Activated naive CD4-positive, alpha-beta T cell treated with Interleukin-2 at 50 U/mL for 16 hours (primary cell): ENCODE measurements at places on chromosomes 2 and 18.
A peak's percentile ranks its signal among the peaks of the same experiment; 100 is the strongest.

GRCh38 chr18:3388323-3388722, 61.6 kb upstream of the TGIF1 start:
- DNase-seq, result no peak

DNA sequence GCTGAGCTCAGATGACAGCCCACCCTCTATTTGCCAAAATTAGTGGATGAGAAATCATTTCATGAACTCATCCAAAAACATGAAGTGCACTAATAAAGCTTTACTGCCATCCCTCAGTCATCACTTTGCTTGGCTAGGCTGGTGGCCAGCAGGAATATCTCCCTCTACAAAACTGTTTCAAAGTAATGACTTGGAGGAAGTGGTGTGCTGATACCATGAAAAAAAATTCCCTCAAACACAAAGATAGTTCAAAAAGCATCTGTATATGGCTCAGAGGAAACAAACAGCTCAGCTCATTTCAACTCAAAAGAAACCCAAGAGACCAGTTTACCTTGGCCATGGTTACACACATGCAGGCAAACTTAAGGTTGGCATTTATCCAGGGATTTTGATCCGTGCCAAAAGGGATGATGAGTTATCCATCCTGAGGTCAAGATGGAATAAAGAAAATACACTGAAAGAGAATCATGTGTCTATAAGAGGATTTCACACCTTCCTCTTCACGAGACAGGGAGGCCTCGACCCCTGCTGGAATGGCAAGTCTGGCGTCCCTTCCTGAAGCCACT, 18.4 kb upstream of the WIPF1 start:
- DNase-seq, result no peak

GRCh38 chr2:65291216-65292105, 63.8 kb downstream of the ACTR2 start:
- no peak for DNase-seq

DNA sequence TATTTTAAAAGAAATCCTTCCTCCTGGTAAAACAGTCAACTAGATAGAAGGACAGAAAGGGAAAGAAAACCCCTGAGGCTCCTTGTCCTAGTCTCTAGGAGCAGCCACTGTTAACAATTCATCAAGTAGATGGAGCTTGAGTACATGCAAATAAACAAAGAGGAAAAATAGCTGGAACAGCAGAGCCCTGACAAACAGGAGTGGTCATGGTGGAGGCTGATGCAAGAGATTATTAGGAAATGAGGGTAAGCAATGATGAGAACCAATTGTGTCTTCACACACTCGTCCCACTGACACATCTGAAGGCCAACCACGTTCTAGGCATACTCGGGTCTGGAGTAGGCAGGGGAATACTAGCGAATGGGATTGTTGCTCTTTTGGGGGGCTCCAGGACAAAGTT, 9.2 kb downstream of the DLGAP1 start:
- no peak for DNase-seq

- no peak for DNase-seq
These were observed 62.8 kb downstream of the ICA1L start for GRCh38 chr2:202808754-202809153.

DNA sequence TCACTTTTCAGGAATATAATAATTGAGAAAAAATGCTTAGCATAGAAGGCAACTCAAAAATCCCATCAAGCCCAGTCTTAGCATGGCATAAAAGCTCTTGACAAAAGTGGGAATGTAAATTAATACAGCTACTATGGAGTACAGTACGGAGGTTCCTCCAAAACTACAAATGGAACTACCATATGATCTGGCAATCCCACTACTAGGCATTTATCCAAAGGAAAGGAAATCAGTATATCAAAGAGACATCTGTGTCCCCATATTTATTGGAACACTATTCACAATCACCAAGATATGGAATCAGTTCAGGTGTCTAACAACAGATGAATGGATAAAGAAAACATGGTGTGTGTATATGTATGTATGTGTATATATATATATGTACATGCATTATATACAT, 28.8 kb downstream of the ITGAV start:
- DNase-seq, result no peak

- DNase-seq, result no peak
These were observed 87.9 kb downstream of the ZNF804A start for GRCh38 chr2:184685999-184686841.

- DNase-seq, result peak; percentile 36
These were observed 1.6 kb downstream of the CRIM1 start for GRCh38 chr2:36356990-36357846.

DNA sequence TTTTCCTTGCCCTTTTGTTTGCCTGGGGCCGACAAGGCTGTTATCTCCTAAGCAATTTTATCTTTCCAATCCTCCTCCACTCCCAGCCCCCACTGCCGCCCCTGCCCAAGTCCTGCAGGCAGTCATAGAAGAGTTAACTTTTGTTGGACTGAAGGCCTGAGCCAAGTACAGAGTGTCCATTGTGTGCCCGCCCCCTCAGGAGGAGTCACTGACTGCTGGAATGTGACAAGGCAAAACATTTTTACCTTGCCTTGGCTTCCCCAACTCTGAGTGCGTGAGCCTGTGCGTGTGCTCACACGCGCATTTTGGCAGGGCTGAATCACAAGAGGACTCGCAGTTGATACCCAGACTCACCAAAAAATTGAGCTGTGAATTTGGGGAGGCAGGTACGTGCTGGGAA, 16.2 kb downstream of the SETBP1 start:
- no peak for DNase-seq

DNA sequence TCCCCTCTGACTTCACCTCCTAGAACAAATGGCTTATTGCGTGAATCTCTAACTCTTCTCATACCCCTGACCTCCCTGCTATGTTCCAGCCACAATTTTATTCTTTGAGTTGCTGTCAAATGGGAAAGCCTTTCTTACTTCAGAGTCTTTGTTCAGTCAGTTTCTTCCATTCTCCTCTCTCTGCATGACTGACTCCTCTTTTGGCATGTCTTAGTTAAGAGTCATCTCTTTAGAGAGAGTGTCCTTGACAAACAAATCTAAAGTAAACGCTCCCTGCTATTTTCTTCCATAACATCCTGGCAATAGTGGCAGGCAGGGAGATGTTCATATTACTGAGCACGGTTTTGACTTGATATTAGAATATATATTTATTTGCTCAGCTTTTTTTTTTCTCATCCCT, 170.7 kb upstream of the ERBB4 start:
- DNase-seq, result no peak

- no peak for DNase-seq
These were observed 368.5 kb downstream of the LRRTM1 start for GRCh38 chr2:79935771-79936657.

GRCh38 chr2:46001741-46002506, 295.3 kb upstream of the EPAS1 start:
- no peak for DNase-seq

DNA sequence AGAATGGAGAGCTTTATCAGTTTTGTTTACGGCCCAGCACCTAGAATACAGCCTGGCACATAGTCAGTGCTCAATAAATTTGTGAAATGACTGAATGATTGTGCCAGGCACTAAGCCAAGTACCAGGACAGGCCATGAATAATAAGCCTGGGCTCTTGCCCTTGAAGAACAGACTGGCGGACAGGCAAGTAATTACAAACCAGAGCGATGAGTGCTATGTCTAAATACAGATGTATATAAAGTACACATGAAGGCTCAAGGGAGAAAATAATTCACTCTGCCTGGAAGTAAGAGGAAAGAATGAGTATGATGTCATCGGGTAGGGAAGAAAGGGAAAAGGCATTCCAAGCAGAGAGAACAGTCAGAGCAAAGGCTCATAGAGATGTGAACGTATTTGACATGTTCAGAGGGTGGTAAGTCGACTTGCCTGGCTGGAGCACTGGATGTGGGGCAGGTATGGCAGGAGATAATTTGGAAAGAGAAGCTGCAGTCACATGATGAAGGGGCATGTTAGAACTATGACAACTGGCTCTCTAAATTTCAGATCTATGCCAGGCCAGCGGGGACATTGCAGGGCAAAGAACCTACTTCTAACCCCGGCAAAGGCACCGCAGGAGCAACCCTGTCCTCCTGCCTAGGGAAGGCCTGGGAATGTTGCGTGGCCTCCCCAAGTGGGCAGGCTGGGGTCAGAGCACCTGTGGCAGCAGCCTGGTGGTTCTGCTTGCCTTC, 119.1 kb upstream of the STPG4 start:
- no peak for DNase-seq

GRCh38 chr2:140873915-140874531, 1256.8 kb downstream of the LRP1B start:
- no peak for DNase-seq

DNA sequence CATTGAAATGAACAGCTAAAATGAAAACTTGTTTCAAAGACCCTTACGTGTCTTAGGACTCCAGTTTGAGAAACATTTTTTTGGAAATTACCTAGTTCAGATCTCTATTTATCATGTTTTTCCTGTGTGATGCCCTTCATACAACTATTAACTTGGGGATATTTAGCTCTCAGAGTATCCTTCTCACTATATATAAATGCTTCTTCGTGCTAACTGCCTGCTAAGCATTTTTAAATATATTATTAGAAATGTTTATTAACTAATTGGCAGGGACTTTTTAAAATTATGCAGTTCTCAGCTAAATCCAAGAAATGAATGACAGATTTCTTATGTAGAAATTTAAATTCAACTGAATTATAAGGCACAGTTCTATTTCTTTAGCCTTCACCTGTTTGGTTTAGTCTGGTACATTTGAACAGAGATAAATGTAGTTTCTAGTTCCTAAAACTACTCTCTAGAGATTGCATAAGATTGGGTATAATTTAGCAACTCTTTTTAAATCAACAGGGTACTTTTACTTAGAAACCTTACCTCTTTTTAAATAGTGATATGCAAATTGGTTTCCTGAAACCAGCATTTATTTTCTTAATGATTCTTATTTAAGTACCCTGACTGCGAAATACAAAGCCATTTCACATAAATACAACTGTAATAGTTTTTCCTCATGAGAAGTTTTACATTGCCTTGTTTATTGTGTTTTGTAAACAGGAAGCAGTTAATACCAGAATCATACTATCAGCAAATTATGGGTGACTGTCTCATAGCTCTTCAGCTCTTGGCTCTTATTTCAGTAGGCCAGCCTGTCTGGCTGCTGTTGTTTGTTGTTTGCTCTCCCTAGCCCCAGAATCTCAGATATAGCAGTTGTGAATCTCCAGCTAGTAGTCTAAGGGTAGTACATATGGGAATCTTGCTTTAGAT, 140.7 kb downstream of the PTRHD1 start:
- no peak for DNase-seq

DNA sequence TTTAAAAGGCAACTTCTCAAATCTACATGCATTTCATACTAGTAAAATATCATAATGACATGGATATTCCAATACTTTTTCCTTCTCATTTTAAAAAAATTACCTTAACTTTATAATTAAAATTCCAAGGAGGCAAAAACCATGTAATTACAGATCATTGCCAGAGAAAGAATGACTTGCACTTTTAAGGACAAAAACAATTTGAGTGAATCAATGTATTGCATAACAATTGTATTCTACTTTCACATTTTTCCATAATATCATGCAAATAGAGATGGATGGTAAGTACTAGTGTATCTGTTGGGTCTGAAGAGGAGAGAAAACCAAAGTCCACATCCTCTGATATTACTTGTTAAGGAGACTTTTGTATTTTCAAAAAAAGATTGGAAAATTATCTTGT, 89.5 kb upstream of the NCK2 start:
- DNase-seq, result no peak

- no peak for DNase-seq
These were observed 7.1 kb upstream of the CDCA7 start for GRCh38 chr2:173347305-173348168.

DNA sequence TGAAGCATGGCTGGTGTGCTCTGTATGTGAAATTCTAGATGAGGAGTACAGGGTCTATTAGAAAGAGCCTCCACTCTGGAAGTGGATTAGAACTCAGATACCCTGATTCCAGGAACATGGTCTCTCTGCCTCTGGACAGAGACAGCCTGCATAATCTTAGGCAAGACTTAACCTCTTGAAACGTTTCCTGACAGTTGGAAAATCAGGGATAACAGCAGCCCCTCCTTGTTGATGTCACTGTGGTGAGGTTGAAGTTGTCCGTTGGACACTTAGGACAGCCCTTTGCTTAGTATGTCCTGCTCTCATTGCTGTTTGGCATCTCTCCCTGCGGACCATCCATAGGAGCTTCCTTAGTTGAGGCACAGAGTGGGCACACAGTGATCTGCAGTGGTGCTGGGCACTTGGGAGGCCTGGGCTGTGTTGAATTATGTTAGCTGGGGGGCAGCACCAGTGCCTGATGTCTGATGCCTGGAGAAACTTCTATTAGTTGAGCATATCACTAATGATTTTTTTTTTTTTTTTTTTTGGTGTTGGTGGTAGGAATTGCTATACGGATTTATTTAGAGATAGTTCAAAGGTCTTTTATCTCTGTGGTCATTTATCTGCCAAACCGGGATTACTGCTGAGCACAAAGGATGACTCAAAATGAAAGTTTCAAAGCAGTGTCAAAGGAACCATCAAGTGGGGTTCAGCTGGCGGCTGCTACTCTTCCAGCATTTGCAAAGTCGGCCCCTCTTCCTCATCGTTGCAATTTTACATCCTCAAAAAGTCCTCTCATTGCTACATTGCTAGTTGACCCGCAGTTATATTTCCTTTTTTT, 28.8 kb downstream of the SETBP1 start:
- no peak for DNase-seq

DNA sequence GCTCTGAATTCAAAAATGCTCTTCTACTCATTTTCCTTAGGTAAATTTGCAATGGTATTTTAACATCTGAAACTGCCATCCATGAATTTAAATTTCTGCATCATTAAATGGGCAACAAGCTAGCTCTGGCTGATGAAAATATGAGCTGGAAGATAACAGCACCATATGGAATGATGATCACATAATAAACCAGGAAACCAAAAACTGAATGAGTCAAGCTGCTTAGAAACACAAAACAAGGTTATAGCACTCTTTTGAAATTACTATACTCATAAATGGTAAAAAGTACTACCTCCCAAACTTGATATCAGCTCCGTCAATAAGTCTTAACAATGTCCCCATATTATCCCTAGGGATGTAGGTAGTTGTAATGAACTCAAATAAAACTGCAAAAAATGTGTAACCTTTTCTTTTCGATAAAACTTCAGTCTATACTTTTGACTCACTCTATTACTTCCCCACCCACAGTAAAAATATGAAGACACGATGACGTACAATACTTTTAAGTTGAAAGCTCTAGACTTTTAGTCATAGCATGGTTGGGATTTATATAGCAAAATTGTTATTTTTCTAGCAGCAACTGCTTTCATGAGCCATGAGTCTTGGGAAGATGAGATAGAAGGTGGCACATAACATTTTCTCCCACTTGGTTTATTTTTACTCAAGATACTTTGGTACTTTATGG, 396.7 kb downstream of the CDH2 start:
- no peak for DNase-seq

- DNase-seq, result no peak
These were observed 61.0 kb downstream of the BIN1 start for GRCh38 chr2:127045792-127046501.

GRCh38 chr2:19228715-19229114, 129.7 kb downstream of the OSR1 start:
- no peak for DNase-seq
